Stimulated activated CD4-positive, alpha-beta T cell treated with anti-CD3 and anti-CD28 coated beads, Interleukin-2, amount 100 ng/mL, for 4 hours (primary cell): ENCODE measurements at places on chromosomes 2 and 18.

DNA sequence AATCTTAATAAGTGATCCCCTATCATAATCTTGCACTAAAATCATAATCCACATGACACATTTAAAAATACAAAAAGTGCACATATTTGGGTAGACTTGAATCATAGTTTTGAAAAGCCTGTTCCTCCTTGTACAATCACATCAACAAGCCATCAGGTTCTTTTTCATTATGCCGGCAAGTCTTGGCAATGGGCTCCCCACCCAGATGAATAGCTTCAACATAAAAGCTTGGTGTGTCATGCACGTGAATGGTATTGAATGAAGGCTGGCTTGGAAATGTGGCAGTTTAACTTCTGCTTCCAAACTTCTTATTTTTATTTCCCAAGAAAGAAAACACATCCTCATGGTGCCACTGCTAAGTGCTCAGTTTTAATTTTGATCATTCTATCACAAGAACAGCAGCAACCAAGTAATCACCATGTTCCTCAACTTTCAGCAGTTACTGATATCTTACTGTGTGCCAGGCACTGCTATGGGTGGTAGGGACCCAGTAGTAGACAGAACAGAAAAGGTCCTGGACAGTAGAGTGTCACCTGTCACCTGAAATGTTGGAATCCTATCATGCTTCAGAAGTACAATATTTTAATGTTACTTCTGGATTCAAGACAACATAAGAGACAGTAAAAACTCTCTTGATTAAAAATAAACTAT is 89.9 kb downstream of the AP1S3 start:
- no peak for DNase-seq

DNA sequence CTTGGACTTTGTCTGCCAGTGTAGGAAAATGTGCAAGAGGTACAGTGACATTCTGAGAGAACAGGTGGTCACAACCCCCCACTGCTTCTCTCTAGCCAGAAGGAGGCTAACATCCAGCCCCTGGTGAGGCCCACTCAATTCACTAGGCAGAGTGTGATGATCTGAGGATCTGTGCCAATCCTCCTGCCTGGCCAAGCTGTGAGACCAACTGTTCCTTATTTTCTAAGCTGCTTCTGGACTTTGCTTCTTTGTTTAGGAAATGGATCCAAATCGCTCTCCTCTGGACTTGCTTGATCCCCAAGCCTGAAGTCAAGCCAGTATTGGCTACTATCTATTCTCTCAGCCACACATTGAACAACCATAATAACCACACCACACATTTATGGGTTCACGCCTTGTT is 202.8 kb downstream of the PIK3C3 start:
- DNase-seq = no peak

DNA sequence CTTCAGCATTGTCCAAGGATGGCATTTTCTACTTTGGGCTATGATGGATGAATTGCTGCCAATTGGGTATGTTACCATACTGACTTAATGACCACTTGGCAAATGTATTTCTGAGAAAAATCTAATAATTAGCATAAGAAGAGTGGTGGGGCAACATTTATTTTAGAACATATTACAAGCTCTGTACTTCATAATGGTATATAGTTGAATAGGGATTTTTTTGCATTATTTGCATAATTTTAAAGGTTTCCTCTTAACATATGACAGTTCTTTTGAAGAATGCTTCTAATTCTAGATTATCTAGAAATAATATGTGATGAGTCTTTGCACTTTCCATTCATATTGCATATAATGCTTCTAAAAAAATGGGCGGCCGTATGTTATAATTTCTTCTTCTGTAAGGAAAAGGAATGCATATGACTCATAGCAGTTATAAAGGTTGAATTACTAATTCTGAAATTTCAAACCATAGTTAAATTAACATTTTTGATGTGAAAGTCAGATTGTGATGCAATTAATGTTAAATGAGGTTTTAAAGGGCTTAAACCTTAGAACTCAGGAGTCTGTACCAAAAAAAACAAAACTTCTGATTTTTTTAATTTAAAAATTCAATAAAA is 1652.3 kb upstream of the SLC39A10 start:
- DNase-seq = no peak

DNA sequence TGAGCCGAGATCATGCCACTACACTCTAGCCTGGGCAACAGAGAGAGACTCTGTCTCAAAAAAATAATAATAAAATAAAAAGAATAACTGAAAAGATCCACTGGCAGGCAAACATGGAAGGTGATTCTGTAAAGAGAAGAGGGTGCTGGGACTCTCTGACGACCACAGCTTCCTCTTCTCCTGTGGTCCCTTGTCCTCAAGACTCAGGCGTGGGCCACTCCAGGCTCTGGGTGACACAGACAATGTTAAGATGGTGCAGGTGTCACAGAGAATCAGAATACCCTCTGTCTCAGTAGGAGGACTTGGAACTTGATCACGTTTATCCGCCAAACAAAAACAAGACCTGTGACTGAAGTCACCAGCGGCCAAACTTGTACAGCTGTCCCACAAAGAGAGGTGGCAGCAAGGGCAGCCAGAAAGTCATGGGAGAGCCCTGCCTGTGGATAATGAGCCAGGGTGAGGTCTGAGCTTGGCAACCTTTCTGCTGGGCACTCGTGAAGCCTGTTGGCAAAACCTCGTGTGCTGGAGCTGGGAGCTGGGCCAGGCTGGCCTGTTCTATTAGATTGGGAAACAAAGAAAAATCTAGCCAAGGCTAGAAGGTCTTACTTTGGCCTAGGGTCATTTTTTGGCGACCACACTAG is 76.4 kb upstream of the ITGA6 start:
- DNase-seq = no peak

DNA sequence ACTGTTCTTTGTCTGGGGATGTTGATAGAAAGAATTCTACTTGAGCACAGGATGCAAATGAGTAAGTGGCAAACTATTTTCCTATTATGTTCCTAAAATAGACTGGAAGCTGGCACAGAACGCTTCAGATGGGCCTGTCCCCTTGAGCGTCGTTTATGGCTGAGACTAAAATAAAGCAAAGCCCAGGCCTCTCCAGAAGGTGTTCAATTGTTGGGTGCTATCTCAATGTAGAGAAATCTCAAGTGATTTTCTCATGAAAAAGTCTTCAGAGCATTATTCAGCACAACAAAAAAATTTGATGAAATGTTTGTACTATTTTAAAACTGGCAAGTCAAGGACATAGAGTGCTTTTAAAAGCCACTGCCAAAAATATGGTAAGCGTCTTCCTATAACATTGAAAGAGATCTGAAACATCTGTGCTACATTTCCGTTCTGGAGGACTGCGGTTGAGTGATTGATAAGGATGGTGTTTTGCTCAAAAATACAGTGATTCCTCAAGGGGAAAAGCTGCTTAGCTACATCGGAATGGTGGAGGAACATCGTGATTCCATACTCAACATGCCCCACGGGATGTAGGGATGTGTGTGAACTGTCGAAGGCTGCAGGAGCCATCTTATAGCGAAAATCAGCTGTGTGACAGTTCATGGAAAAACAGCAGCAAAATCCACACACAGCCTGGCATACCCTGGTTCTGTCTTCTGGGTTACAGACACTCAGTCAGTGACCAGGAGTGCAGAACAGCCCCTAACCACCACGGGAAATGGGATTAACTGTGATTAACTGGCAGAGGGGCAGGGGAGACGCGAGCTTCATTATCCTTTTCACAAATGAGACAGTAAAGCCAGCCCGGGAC is 10.4 kb upstream of the LRRFIP1 start:
- no peak for DNase-seq

GRCh38 chr2:9690252-9690651 is 59.5 kb upstream of the YWHAQ start:
- no peak for DNase-seq

DNA sequence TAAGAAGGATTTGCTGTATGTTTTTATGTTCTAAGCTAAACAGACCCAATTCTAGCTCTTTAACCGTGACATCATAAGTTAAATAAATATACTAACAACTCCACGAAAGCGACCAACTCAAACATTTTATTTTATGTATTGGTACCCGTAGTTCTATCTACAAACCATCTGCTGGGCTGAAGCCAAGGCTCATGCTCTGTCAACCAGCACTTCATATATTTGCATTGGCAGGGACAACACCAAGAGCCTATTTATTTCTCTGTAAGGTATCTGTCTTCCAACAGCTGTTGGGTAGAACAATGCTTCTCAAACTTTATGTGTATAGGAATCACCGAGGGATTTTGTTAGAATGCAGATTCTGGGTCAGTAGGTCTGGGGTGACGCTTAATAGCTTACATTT is 64.5 kb downstream of the PID1 start:
- DNase-seq = no peak

DNA sequence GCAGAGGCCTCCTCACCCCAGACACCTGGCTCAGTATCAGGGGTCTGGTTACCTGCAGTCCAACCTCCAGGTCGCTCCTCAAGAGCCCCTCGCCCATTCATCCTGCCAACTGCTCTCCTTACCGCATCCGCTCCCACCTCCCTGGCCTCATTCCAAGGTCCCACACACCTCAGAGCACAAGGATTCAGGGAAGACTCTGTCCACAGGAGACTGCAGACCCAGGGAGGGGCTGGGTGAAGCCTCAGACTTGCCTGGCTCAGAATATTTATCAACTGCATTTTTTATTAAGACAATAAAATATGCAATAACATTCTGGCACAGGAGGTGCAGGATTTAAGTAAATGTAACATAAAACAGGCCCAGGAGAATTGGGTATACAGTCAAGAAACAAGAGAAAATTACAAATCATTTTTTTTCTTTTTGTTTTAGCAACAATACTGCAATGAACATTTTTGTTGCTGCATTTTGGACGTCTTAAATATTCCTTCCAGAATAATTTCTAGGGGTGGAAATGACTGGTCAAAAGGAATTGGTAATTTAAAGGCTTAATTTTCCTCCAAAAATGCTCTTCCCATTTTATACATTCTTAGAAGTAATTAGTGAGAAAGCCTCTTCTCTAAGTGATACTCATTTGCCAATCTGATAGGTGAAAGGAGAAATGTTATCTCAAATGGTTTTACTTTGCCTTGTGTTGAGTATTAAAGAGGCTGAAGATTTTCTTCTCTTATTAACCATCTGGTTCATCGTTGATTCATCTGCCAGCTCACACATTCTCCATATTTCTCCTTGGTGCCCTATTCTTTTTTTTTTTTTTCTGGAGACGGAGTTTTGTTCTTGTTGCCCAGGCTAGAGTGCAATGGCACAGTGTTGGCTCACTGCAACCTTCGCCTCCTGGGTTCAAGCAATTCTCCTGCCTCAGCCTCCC is 42.5 kb downstream of the TEX44 start:
- no peak for DNase-seq

DNA sequence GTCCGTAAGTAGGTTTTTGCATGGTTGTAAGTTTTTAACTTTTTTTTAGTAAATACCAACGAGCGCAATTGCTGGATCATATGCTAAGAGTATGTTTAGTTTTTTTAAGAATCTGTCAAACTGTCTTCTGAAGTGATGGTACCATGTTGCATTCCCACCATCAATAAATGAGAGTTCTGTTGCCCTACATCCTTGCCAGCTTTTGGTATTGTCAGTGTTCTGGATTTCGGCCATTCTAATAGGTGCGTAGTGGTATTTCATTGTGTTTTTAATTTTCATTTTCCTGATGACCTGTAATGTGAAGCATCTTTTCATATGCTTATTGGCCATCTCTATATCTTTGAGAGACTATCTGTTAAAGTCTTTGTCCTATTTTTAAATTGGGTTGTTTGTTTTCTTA is 114.3 kb downstream of the LDLRAD4 start:
- no peak for DNase-seq

DNA sequence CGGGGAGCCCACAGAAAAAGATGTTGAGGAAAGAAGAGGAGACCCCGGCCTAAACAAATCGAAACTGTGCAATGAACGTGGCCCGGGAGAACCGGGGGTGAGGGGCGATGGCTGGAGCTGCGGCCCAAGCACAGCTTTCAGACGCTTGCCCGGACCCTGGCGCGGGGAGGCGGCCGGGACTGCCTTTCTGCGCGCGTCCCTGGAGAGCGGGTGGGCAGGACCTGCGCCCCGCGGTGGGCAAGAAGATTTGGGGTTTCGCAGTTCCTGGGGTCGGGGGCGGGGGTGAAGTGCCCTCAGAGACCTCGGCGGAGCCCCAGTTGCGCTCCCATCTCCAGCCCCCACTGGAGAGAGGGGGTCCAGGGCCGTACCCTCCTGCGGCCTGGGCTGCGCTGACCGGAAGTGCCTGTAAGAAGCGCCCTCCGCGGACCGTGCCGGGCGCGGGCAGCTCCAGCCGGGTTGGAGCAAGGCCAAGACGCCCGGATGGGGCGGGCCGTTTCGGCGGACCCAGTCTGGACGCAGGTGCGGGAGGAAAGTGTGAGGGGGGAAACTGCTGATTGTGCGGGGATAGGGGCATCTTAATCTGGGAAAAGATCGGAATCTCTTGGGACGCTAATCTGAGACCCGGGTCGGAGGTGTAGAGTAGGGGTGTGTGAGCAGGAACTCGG is 11.6 kb downstream of the EN1 start:
- DNase-seq = no peak
